Activated CD4-positive, alpha-beta T cell treated with anti-CD3 and anti-CD28 coated beads for 24 hours (primary cell): ENCODE measurements at places on chromosomes 7 and 10.

DNA sequence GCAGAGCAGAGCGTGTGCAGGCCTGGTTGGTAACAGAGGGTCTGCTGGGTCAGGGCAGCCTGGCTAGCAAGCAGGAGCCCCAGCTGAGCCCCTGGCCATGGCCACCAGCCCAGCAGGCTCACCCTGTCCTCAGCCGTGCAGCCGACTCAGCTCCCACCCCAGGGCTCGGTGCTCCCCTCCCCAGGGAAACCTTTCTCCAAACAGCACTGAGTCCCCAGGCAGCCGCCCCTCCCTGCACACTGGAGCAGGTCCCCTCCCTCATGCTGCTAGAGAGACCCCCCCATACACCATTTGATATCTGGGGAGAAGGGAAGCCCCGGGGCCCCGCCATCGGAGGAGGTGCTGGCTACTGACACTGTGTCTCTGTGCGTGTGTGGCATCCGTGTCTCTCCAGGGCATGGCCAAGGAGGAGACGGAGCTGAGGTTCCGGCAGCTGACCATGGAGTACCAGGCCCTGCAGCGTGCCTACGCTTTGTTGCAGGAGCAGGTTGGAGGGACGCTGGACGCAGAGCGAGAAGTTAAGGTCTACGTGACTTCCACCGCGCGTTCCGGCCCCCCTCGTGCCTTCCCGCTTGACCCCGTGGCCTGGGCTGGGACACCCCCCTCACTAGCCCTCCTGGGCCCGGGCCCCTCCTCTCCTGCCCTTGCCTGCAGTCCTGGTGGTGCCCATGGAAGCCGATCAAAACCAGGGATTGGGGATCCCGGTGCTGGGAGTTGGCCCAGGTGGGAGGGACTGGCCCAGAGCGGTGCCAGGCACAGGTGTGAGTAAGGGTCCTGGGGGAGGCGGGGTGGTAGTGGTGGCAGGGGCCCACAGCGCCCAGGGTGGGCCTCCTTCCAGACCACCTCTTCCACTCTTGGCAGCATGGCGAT is 45.0 kb upstream of the DPYSL4 start:
- no peak for DNase-seq

DNA sequence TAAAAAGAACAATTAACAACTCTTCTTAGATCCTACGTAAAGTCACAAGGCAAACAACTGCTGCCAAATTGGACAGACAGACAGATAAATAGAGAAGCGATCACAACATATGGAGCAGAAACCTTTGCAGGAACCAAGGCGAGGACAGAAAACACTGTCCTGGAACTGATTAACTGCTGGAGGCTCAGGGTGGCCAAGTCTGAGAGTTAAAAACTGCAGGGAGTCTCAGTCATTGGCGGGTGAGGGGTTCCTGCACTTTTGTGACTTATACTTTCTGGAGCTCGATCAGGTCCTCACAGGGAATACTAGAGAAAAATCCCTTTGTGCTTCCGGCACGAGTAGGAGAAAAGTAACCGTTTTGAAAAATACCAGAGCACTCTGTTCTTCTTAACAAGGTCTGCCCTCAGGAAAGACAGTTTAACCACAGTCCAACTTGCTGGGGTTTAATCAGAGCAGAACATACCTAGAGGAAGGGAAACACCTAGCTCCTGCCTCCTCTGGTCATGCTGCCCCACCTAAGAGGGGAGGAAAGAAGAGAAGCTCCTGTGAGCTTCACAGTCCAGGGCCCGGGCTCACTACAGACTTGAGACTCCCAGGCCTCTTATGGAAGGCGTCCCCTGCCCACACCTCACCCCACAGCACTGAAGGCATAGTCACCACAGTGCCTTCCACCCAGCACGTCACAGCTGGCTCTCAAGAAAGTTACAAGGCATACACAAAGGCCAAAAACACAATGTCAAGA is 74.9 kb downstream of the LARP4B start:
- no peak for DNase-seq

GRCh38 chr7:143210541-143210940 is 11.3 kb upstream of the TAS2R40 start:
- DNase-seq, result no peak

DNA sequence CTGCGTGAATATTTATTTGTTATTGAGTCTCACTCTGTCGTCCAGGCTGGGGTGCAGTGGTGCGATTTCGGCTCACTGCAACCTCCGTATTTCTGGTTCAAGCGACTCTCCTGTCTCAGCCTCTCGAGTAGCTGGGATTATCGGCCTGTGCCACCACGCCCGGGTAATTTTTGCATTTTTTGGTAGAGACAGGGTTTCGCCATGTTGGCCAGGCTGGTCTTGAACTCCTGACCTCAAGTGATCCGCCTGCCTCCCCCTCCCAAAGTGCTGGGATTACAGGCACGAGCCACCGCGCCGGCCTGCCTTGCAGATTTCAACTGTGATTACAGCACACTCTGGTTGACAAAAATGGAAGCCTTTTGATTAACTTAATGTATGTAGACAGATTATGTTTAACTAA is 730.0 kb upstream of the VSTM2A start:
- no peak for DNase-seq

DNA sequence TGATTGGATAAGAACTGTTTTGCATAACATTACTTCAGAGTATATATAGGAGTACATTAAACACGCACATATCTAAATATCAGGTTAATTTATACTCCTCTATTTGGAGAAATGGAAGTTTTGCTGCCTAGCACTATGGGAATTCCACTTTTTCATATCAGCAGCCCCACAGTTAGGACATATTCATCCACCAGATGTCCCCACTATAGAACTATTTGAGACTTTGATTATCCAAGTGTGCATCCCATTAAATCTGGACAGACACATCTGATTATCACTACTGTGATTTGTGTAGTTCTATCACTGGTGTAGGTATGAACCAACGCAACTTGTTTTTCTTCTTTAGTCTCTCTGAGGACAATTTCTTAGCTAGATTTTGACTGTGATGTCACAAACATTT is 345.7 kb downstream of the THSD7A start:
- no peak for DNase-seq
